Left ventricle myocardium superior (tissue), 1 donor: ENCODE measurements at places on chromosomes 7 and 10. TPM values are rescaled to one million over a fixed set of nuclear protein-coding genes. Genes with fewer than 3 reads are reported as not detected.

AFAP1L2 gene
- total RNA-seq = 4.5 TPM

STAG3 gene
- 0.74 TPM for total RNA-seq

SPDYE8 gene
- total RNA-seq = not detected

TFPI2 gene
- 1.4 TPM for total RNA-seq

IGFBP1 gene
- total RNA-seq = not detected

PPP1R3C gene
- total RNA-seq = 180 TPM

CREB5 gene
- 4.5 TPM for total RNA-seq

ZNF365 gene
- total RNA-seq = not detected

METTL27 gene
- total RNA-seq = 0.27 TPM

FZD1 gene
- total RNA-seq = 12.1 TPM

IGF2BP3 gene
- not detected for total RNA-seq

GPR158 gene
- not detected for total RNA-seq

DNAJC30 gene
- total RNA-seq = 13.2 TPM

NEBL gene
- 781 TPM for total RNA-seq

AKR1C8 gene
- 0.25 TPM for total RNA-seq

SLC18A3 gene
- total RNA-seq = not detected

GIMAP4 gene
- 40.2 TPM for total RNA-seq

KDM7A gene
- 10.3 TPM for total RNA-seq

AMPH gene
- 2.1 TPM for total RNA-seq

GPR146 gene
- 41.5 TPM for total RNA-seq

MMP21 gene
- not detected for total RNA-seq

CLIP2 gene
- total RNA-seq = 6.9 TPM

MEST gene
- 4.2 TPM for total RNA-seq

MRC1 gene
- 26.7 TPM for total RNA-seq

LRRD1 gene
- total RNA-seq = not detected

PRF1 gene
- 3.2 TPM for total RNA-seq

TRPV5 gene
- not detected for total RNA-seq
